ENCODE measurements at places on chromosomes 16 and 17. TPM values are rescaled to one million over a fixed set of nuclear protein-coding genes. Genes with fewer than 3 reads are reported as not detected.

The KRTAP4-1 gene
- not detected for polyA plus RNA-seq

The ACE gene
- not detected for polyA plus RNA-seq

The KRTAP16-1 gene
- polyA plus RNA-seq: not detected

The CHST5 gene
- 0.14 TPM for polyA plus RNA-seq

The ZNF624 gene
- polyA plus RNA-seq: 2.9 TPM

The FBXO39 gene
- polyA plus RNA-seq: not detected

The CCL13 gene
- not detected for polyA plus RNA-seq

The RBFOX1 gene
- 38.3 TPM for polyA plus RNA-seq

The SLC52A1 gene
- not detected for polyA plus RNA-seq

The C17orf78 gene
- not detected for polyA plus RNA-seq

The HOXB2 gene
- polyA plus RNA-seq: not detected

The ALDOC gene
- polyA plus RNA-seq: 22,599 TPM

The SCGB1C2 gene
- polyA plus RNA-seq: not detected

The NR1D1 gene
- 10.0 TPM for polyA plus RNA-seq

The TMC5 gene
- polyA plus RNA-seq: not detected

The ARHGAP44 gene
- polyA plus RNA-seq: 8.2 TPM

The QRICH2 gene
- 0.21 TPM for polyA plus RNA-seq

The ST6GALNAC1 gene
- polyA plus RNA-seq: not detected

The RAPGEFL1 gene
- 5.0 TPM for polyA plus RNA-seq
